Mammary epithelial cell (primary cell): ENCODE measurements at places on chromosomes 2 and 18.

- no peak for DNase-seq
Measured at GRCh38 chr18:37873416-37873815, 307.8 kb upstream of the CELF4 start.

- DNase-seq: peak; percentile 56
Measured at GRCh38 chr2:30373881-30374302, 73.2 kb upstream of the LCLAT1 start.

DNA sequence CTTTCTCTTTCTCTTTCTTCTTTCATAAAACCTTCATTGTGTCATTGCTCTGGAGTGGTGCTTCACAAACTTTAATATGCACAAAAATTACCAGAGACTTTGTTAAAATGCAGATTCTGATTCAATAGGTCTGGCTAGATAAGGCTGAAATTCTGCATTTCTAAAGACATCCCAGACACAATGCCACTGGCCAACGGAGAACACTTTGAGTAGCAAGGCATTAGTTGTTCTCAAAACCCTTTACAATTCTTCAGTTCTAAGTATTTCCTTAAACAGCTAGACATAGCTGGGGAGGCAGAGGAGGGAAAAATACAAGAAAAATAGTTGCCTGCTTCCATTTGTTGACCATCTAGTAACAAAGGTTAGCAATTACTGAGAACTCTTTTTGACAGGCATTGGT lies 101.8 kb upstream of the PIK3C3 start:
- no peak for DNase-seq

- DNase-seq: no peak
Measured at GRCh38 chr2:118813111-118813510, 34.3 kb downstream of the EN1 start.

GRCh38 chr2:210946395-210946794 lies 390.0 kb downstream of the CPS1 start:
- no peak for DNase-seq

DNA sequence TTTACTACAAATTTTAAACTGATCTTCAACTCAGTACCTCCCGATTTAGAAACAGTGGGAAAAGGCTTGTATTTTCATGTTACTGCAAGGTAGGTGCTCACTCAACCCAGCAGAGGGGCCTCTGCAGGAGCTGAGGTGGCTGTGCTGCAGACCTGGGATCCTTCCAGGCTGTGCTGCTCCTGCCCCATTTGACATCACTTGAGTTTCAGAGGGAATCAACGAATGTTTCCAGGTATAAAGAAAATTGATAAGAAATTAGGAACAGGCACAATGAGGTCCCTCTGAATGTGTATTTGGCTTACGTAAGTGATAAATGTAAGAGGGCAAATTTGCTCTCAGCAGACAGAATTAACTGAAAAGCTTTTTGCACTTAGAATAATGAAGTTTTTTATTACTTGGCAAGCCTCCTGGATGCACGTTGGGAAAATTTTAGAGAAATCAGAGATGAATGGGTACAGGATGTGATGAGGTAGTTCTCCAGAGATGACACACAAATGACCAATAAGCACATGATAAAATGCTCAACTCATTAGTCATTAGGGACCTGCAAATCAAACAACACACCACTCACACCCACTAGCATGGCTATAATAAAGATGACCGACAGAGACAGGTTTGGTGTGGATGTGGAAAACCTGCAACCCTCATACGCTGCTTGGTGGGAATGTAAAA lies 114.0 kb downstream of the NOL10 start:
- DNase-seq: peak; percentile 92

DNA sequence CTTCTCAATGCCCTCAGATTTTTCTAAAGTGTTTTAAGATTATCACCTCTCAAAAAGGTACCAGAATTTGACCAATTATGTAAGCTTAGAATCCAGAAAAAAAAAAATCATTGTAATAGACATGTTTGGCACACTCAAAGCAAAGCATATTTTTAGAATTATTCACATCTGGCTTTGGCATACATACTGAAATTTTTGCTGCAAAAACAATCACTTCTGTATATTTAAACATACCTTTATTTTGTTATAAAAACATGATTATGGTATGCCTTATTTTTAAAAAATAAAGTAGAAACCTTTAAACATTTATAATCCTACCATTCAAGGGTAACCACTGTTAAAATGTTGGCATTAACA lies 143.3 kb downstream of the ESCO1 start:
- DNase-seq: no peak

- DNase-seq: no peak
Measured at GRCh38 chr2:8714283-8714682, 32.4 kb downstream of the ID2 start.

DNA sequence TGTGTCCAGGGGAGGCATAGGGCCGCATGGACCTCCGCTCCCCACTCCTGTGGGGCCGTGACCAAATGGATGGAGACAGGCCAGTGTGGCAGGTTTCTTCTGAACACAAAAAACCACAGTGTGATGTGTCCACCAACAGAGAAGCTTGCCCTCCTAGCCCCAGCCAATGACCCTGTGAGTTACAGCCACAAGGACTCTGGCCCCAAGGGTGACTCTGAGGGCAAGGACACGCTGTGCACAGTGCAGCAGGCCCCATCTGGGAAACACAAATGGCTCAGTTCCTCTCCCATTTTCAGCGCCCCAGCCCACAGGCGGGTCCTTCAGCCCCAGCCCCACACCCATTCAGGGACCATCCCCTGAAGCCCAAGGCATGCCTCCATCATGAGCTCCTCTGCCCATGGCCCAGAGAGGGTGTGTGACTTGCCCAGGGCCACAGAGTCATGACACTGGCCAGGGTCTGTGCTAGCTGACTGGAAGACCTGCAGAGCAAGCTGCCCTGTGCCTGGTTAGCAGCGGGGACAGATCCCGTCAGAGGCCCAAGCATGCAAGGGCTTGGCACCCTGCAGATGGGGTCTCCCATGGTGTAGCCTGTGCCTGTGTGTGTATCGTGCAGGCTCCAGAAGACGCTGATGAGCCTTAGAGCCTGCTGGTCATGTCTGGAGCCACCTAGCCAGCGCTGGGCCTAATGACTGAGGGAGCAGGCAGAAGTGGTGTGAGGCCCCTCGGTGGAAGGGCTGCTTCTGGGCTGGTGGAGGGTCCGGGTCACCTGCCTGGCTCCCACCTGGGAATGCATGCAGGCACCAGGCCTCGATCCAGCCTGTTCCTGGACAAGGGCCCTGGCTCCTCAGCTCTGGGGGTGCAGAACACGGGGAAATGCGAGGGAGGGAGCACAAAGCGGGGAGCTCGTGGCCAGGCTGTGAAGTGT lies 47.7 kb downstream of the HS6ST1 start:
- no peak for DNase-seq

GRCh38 chr18:38961880-38962279 lies 1396.3 kb upstream of the CELF4 start:
- no peak for DNase-seq

GRCh38 chr2:143528021-143528420 lies 398.8 kb downstream of the ARHGAP15 start:
- no peak for DNase-seq

DNA sequence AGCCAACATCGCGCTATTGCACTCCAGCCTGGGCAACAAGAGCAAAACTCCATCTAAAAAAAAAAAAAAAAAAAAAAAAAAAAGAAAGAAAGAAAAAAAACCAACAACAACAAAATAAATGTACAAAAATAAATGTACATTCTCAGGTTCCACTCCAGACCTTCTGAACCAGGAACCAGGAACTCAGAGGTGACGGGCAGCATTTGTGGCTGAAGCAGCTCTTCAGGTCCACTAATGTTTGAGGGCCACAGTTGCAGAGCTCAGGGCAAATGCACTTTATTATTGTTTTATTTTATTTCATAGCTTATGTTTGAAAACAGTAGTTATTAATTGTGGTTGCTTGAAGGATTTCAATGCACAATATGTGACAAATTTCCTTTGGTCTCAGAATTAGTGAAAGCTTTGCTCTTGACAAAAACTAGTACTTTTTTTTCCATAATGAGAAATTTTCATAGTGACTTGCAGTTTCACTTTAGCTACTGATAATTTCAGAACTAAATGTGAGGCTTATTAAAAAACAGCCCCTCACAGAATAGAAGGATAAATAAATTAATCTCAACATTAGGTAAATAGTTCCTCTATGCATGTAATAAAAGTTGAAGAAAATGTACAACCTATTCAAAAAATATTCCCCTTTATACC lies 378.4 kb upstream of the SPHKAP start:
- DNase-seq: no peak

GRCh38 chr2:19474128-19474527 lies 115.7 kb upstream of the OSR1 start:
- DNase-seq: peak; percentile 70

DNA sequence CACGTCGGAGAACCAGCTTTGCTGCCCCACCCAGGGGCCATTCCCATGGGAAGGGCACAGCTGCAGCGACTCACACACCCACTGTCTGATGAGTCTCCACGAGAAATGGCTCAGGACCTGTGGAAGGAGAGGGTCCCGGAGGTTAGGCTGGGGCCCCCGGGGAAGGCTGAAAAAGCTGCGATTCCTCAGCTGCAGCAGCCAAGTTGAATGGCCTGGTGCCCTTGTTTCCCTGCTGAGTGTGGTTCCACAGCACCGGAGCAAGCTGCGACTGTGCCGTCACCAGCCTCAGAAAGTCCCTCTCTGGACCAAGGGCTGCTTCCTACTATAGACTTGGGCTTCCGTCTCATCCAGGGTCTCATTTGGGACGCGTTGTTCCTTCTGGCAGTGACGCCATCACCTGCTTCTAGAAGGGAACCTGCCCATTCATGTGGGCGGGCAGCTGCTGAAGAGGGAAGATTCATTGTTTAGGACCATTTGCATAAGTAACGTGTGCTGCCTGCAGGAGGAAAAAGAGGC lies 180.2 kb downstream of the INHBB start:
- DNase-seq: no peak

DNA sequence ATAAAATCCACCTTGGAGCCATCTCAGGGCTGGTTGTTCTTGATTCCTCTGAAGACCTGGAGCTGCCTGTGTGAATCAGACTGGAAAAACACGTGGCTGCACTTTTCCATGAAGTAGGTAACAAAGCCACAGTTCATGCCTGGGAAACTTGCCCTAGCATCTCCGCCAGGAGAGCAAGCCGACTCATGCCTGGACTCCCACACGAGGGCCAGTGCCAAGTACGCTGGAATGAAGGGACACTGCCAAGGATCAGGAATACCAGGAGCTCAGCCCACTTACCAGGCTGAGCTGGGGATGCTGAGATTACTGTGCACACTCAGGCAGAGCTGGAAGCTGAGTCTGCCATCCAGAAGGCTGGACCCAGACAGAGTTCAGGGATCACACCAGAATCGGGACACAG lies 10.9 kb upstream of the FHL2 start:
- DNase-seq: peak; percentile 93

- no peak for DNase-seq
Measured at GRCh38 chr2:111966241-111966640, 67.8 kb downstream of the MERTK start.

- DNase-seq: peak; percentile 55
Measured at GRCh38 chr18:36828157-36828629, 609 bp downstream of the TPGS2 start.

DNA sequence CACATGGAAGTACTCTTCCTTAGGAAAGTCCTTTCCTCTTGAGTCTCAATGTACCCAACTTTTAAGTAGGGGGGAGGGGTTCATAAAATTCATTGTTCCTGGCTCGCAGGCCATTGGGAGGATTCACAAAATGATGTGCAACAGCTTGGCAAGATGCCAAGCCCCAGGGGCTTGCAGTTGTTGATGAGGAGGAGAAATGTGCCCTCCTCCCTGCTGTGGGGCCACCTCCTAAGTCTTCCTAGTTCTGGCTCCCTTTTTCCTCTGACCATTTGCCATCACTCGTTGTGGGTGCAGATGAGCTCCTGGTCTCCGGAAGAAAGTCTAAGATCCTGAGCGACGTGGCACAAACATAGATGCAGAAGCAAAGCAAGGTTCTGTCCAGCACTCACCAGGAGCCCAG lies 435.4 kb downstream of the EIPR1 start:
- DNase-seq: no peak

GRCh38 chr2:65186093-65186868 lies 41.4 kb upstream of the ACTR2 start:
- no peak for DNase-seq

GRCh38 chr2:176111309-176111663 lies 4.2 kb downstream of the HOXD11 start:
- DNase-seq: no peak

- DNase-seq: no peak
Measured at GRCh38 chr18:43932140-43932539, 654.9 kb upstream of the SYT4 start.

DNA sequence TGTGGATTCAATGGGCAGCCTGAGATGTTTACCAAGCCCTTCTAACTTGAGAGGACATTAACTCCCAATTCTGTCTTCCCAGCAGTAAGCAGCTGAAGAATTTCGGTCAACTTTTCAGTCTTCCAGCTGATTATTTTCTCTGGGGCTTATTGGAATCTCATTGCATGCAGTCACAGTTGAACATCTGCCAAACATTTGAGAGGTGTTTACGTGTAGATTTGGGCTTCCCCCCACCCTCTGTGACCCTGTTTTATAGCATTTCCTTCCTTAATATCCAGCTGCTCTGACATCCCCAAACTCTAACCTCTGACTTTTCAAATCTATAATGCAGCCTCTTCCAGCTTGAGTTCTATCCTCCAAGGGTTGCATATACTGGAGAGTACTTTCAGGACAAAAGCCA lies 16.5 kb upstream of the VIT start:
- no peak for DNase-seq

DNA sequence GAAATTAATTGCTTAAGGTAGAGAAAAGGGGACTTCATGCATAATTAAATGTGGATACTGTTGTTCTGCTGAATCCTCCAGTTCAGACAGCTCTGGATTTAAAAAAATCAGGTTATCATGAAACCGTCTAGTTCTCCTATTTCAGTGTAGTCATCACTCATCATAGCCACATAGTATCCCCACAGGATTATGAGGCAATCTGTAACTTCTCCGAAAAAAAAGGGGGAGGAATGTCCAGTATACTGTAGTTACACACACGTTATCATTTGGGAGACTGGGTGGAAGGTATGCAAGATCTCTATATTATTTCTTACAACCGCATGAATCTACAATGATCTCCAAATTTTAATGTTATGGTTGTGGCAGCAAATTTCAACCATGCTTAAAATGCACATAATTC lies 114.0 kb downstream of the HIBCH start:
- no peak for DNase-seq

GRCh38 chr18:63213331-63213900 lies 106.2 kb downstream of the BCL2 start:
- no peak for DNase-seq

- no peak for DNase-seq
Measured at GRCh38 chr18:10297086-10297485, 157.3 kb upstream of the APCDD1 start.

- DNase-seq: no peak
Measured at GRCh38 chr2:47414682-47415458, 11.9 kb downstream of the MSH2 start.
